ENCODE measurements at places on chromosomes 1 and 21. TPM values are rescaled to one million over a fixed set of nuclear protein-coding genes. Genes with fewer than 3 reads are reported as not detected.
A peak's percentile ranks its signal among the peaks of the same experiment; 100 is the strongest.

DNA sequence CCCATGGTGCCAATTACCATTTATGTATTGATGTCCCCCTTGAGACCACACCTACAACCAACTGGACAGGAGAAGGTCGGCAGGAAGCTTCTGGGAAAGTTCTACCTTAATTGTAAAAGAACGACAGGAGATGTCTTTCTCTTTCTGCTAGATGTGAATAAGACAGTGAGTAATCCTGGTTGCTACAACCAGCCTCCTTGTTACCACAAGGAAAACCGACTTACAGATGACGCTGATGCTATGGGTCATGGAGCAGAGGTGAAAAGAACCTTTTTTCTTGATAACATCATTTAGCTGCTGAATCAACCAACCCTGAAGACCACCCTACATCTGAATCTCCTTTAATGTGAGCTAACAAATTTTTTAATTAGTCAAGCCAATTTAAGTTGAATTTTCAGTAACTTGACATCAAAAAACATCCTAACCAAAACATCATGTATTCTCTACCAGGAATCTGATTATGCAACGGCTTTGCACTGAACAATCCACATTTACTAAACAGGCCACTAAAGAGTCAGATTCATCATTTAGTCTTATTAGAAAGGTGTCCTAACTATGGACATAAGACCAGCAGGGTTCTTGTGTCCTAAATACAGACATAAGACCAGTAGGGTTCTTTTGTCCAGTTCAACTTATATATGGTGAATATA lies 23.0 kb downstream of the RGS2 start:
- H3K36me3 ChIP-seq: no peaks in the 10 kb centered on the region
- H3K27me3 ChIP-seq: no peaks in the 10 kb centered on the region
- no peak overlapping the region for H3K27ac ChIP-seq

DNA sequence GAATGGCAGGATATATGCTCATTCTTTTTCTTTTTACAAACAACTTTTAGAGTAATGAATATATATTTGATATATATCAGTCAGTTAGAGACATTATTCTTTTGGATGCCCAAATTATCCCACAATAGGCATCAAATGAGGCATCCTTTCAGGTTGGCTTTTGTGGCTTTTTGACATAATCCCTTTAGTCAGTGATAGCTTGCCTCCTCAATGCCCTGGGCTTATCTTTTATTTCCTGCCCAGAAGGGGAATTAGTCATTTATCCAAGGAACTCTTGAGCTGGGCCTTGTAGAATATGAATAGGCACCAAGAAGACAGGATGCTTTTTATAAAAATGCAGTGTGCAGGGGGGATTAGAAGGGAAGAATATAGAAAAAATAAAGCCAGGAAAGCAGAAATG lies 22.2 kb downstream of the EPHX4 start:
- no peak overlapping the region for H3K27ac ChIP-seq
- no peaks in the 10 kb centered on the region for H3K36me3 ChIP-seq
- H3K27me3 ChIP-seq: no peaks in the 10 kb centered on the region
- DNase-seq: no peak

- H3K36me3 ChIP-seq: no peaks in the 10 kb centered on the region
- peaks cover 43% of the 10 kb centered on the region for H3K4me1 ChIP-seq
- peak overlapping the region; percentile 72 for H3K27ac ChIP-seq
- H3K27me3 ChIP-seq: peaks cover 6% of the 10 kb centered on the region
- DNase-seq: no peak
- no peak overlapping the region for H3K4me3 ChIP-seq
Measured at GRCh38 chr1:206663362-206663761, 21.3 kb upstream of the MAPKAPK2 start.

The SEMA4A gene
- 2.5 TPM for total RNA-seq

The DPM3 gene
- total RNA-seq: 21.1 TPM
